ENCODE measurements at places on chromosomes 2 and 18. TPM values are rescaled to one million over a fixed set of nuclear protein-coding genes. Genes with fewer than 3 reads are reported as not detected.

GRCh38 chr2:33391529-33392255, 84.8 kb upstream of the RASGRP3 start:
- no peak for DNase-seq

The SERPINB10 gene
- total RNA-seq = not detected

The LRP1B gene
- total RNA-seq = not detected

DNA sequence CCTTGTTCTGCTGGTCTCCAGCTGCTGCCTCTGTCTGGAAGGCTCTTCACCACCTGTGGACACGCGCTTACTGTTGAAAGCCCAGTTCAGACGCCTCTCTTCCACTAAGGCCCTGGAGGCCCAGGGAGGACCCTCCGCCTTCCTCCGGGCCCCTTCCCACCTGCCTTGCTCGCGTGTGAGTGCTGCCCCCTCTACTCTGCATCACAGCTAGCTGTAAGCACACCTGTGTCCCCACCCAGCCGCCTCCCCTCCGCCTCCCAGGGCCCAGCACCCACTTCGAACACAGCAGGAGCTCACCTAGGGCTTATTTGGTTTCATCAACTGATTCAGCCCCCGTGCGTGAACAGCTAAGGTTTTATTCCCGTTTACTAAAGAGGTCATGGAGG, 49.7 kb downstream of the KCNF1 start:
- DNase-seq = no peak

GRCh38 chr18:45221363-45221762, 393.9 kb upstream of the SLC14A2 start:
- no peak for DNase-seq

- no peak for DNase-seq
Observed at GRCh38 chr2:47076586-47077441, 78.3 kb downstream of the STPG4 start.

The CHAC2 gene
- total RNA-seq = 5.2 TPM

DNA sequence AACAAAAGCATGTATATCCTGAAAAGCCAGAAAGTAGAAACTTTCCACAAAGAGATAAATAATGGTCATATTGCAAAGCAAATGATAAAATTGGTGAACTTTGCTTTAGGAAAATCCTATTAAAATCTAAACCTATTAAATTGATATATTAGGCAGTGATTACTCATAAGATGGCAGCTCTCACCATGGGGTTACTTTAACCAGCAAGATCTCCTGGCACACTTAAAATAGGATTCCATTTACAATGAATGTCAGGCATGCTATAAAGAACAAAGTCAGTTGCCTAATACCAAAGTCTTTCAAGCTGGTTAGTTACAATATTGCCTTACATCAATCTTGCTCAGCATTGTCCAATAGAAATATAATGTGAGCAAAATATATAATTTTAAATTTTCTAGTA, 816.2 kb downstream of the BCL11A start:
- no peak for DNase-seq

DNA sequence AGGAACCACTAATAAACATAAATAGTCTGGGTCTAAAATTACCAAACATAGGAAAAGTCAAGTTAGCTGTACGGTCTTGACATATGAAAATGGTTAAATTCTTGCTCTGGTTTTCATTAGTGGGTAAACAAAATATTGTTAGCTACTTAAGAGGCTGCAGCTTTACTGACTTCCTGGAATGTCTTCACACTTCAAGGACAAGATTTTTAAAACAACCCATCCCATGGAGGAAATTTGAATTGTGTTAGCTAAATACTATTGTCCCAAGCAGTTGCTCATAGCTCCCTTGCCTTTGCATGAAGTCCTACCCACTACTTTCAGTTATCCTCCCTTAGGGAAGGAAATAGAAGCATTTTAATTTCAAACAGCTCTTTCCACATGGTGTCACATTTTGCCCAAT, 128.5 kb downstream of the EPHA4 start:
- no peak for DNase-seq

- DNase-seq = no peak
Observed at GRCh38 chr18:62634979-62635630, 80.2 kb upstream of the PHLPP1 start.

DNA sequence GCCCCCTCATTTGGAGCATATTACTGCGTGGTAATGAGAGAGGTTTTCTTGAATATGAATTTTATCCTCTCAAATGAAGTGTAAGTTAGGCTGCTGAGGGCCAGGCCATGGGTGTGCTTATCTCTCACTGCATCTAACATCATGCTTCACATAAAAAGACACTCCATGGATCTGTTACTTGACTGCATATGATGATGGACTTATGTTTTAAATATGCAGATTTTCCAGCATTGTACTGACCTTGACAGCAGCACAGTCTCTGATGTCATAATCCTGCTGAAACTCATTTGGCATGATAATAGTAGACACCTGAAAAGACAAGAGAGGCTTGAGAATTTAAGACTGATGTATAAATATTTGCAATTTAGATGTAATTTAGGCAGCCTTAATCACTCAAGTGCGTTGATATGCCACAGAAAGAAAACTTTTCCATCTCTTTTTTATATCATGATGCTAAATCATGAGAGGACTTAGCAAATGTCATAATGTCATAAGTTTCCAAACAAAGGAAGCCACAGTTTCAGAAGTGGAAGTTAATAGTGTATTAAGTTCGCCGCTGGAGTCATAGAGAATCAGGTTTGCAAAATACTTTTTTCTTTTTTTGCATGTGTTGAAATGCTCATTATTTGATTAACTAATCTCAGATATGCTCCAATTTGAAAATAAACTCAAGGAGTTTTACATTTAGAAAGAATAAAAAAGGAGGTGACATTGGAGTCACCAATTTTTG, 62.7 kb upstream of the CD302 start:
- DNase-seq = no peak

- no peak for DNase-seq
Observed at GRCh38 chr18:24659827-24660720, 199.6 kb downstream of the HRH4 start.

GRCh38 chr2:241498115-241499070, 10.0 kb downstream of the STK25 start:
- no peak for DNase-seq

DNA sequence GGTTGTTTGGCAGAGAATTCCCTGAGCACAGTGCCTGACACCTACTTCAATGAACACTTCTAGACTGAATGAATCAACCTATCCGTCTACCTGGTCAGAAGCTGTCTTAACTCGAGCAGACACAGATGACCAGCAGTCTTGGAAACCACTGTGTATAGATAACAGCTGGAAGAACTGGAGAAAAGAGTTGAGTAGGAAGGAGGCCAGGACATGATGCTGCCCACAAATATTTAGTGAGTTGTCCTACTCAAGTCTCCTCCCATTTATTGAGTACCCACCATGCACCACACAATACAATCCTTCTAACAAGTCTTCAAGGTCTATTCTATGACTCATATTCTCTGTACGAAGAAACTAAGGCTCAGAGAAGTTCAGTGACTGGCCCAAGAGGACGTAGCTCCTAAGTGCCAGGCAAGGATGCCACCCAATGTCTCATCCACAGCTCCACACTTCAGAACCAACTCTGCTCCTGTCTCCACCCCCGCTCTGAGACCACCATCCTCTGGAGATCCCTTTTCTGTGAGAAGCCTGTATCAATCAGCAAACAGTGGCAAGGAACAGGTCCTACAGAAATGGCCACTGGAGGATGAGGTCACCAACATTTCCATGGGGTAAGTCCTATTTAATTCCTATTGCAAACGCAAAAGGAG, 62.2 kb downstream of the GALNT14 start:
- no peak for DNase-seq

GRCh38 chr2:104897515-104898184, 43.7 kb downstream of the POU3F3 start:
- no peak for DNase-seq

GRCh38 chr2:233838251-233838650, 16.1 kb downstream of the HJURP start:
- no peak for DNase-seq

GRCh38 chr18:51630706-51631105, 433.2 kb upstream of the MEX3C start:
- DNase-seq = no peak

Measured in glomerular endothelial cell (primary cell).